NCI-H446 treated with DMSO at 0.1 percent for 48 hours (cell line): ENCODE measurements at places on chromosomes 6 and 20.

GRCh38 chr6:19757036-19757435 lies 80.1 kb upstream of the ID4 start:
- no peak for DNase-seq

DNA sequence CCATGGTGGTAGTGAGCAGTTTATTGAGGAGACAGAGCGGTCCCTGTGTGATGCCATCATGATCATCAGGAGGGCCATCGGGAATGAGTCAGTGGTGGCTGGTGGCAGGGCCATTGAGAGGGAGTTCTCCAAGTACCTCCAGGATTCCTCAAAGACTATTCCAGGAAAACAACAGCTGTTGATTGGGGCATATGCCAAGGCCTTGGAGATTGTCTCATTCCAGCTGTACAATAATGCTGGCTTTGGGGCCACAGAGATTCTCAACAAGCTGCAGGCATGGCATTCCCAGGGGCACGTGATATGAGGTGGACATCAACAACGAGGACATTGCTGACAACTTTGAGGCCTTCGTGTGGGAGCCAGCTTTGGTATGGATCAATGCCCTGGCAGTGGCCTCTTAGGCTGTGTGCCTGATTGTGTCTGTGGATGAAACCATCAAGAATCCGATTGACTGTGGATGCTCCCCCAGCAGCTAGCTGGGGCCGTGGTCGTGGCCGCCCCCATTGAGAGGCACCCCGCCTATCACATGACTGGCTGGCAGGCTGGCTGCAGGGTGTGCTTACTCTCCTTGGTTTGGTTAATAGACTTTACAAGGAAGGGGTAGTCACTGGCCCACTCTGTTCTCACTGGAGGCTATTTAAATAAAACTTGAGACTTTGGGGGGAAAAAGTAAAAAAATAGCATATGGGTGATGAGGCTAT lies 16.7 kb downstream of the RAET1E start:
- DNase-seq, result no peak

GRCh38 chr20:6632187-6632586 lies 135.3 kb upstream of the BMP2 start:
- DNase-seq, result no peak

GRCh38 chr20:438571-439469 lies 23.5 kb downstream of the TBC1D20 start:
- DNase-seq, result no peak

- DNase-seq, result no peak
Observed at GRCh38 chr6:3221578-3221977, 5.9 kb downstream of the TUBB2B start.

GRCh38 chr6:52157301-52157941 lies 28.8 kb upstream of the IL17A start:
- DNase-seq, result no peak

GRCh38 chr20:62702895-62703852 lies 5.5 kb upstream of the NTSR1 start:
- peak; percentile 14 for DNase-seq

DNA sequence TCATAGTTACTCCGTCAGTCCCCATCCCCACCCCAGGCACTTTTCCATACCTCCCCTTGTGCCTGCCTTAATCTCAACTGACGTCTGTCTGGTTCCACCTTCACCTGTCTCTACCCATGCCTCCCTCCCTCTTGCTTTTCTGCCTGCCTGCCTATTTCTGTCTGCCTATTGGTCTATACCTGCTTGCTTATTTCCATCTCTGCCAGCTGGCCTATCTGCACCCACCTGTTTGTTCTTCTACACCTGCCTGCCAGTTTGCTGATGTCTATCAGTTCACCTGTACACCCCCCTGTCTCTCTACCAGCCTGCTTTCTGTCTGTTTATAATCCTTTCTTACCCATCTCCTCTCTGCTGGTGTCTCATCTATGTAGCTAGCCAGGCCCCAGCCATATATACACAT lies 87.5 kb downstream of the RALGAPA2 start:
- DNase-seq, result no peak

GRCh38 chr20:49699200-49699992 lies 14.3 kb downstream of the B4GALT5 start:
- no peak for DNase-seq

DNA sequence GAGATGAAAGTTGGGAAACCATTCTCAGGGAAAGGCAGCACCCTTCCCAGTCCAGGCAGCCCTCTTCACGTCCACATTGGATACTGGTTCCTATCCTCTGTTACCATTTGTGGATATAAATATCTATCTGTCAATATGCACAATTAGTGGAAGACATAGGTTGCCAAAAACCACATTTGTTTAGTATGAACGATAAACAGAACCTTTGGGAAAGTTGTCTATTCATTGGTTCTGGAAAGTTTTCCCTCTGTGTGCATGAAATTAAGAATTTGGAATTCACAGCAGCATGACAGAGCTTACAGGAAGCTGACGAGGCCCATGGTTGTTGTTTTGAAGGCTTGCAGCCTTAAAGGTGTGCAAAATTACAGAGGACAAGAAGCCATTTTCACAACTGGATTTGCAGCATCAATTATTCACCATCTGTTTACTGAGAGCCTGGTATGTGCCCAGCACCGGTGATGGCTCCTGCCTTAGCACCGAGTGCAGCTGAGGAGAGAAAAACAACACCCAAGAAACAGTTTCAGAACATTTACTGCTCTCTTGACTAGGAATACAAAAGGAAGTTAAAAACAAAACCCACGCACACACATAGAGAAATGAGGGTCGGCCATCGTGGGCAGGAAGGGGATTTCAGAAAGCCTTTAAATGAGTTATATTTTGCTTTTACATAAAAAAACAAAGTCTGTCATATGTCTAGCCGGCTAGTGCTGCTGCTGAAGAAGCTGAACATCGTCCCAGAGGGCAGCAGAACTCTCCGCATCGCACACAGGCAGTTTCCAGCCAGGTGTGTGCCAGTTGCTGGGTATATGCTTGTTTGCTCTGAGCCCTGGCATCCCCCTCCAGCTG lies 319.6 kb downstream of the FARS2 start:
- no peak for DNase-seq

- DNase-seq, result no peak
Observed at GRCh38 chr6:2403546-2403945, 158.1 kb upstream of the GMDS start.

DNA sequence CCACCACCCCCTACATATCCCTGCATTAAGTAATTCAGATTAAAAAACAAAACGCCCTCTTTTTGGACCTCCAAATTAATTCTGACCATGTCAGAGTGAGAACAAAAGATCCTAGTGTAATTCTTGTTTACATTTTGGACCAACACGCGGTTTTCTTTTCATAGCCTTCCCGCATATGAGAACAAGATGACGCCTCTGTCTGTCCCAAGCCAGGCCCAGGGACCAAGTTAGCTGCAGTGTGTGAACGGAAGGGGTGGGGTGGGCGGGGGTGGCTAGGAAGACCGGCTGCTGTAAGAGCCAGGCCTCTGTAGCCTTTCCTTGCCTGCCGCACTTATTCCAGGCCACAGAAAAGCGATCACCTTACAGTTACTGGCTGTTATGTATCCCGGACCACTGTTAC lies 68.0 kb downstream of the PLCG1 start:
- no peak for DNase-seq

- DNase-seq, result peak; percentile 38
Observed at GRCh38 chr6:161169696-161170095, 104.2 kb downstream of the AGPAT4 start.

- DNase-seq, result peak; percentile 67
Observed at GRCh38 chr20:9609887-9610502, 95.6 kb downstream of the LAMP5 start.

DNA sequence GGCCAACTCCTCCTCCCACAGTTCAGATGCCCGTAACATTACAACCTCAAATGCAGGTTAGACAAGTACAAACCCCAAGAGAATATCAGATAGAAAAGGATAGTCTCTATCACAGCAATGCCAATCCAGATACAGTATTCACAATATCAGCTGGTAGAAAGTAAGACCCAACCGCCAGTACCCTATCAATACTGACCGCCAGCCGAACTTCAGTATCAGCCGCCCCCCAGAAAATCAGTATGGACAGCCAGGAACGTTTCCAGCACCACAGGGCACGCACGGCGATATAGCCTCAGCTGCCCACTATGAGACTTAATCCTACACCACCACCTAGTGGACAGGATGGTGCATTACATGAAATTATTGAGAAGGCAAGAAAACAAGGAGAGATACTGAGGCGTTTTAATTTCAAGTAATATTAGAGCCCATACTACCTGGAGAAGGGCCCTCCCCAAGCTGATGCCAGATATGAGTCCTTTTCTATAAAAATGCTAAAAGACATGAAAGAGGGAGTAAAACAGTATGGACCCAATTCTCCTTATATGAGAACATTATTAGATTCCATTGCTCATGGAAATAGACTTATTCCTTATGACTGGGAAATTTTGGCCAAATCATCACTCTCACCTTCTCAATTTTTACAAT lies 17.6 kb upstream of the EIF2S2 start:
- DNase-seq, result peak; percentile 41

DNA sequence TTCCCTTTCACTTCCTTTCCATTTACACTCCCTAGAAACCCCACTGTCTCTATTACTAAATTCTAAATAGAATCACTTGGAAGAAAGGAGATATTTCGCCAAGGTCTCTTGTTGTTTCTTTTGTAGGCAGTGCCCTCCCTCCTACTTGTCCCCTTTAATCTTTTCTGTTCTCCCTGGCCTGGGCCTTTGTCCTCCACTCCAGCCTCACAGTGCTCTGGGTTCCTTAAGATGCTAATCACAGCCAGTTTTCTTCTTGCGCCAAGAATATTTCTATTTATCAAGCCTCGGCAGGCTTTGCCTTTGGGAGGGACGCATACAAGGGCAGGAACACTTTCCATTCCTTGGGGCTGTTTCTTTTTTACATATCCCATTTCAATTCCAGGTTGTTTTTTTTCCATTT lies 520.6 kb upstream of the CHD6 start:
- DNase-seq, result no peak

DNA sequence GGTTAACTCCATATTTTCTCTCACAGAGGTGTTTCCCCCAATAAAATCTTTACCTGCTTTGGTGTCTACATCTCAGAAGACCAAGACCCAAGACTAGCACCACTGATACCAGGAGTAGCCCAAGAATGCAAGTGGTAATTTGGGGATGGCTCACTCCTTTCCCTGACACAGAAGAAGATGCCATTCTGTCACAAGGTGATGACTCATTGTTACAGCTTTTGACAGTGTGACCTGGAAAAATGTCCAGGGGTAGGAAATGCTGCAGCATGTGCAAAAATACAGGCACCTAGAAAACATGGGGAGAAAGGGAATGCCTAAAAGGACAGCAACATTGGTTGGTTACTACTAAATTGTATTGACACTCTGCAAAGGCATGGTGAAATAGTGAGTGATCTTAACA lies 254.0 kb upstream of the GJE1 start:
- DNase-seq, result no peak

GRCh38 chr20:5670874-5671273 lies 79.3 kb upstream of the SHLD1 start:
- DNase-seq, result no peak

DNA sequence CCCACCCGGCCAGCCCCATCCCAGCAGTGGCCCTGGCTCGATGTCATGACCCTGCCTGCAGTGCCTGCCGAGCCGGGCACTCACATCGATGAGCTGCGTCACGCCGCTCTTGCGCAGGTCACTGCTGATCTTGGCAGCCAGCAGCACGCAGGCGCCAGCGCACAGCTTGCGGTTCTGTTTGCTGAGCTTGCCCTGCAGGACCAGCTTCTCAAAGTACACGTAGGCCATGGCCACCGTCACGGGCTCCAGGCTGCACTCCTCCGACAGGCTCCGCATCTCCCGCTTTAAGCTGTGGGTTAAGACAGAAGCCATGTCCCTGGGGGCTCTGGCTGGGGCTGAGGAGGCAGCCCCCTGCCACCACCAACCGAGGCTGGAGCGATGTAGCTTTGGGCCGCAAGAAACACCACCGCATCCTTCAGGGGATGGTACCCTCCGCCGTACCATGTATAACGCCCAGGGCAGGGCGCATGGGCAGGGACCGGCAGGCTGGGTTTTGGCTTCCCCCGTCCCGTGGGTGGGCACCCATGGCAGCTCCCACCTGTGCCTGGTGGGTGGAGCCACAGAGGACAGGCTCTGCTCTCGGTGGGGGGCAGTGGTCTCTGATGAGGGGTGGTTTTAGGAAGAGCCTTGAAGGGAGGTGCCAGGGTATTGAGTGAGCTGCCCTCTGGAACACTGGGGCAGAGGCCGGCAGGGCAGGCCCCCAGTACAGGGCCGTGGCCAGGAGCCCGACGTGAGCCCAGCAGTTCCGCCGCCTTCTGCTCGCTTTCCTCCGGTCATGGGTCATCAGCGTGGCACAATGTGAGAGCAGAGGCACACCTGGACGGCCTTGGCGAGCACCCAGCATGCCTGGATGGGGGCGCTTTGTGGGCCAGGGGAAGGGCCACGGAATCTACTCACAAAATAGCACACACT lies 4.5 kb downstream of the RPS21 start:
- no peak for DNase-seq

DNA sequence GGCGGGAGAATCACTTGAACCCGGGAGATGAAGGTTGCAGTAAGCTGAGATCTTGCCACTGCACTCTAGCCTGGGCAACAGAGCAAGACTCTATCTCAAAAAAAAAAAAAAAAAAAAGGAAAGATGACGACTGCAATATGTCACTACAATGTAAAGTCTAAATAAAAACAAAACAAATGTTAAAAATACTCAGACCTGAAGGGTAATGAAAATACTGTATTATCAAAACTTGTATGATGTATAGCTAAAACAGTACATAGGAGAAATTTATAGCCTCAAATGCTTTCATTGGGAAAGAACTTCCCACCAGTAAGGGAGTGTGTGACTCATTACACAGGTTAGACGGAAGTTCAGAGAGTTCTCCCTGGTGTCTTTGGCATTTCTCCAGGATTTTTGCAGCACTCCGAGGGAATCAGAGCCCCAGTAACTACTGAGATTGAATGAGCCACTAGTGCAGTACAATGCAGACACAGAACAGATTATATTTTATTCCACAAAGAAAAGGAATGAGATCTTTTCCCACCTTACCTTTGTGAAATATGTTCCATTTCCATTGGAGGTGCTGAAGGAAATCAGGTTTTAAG lies 12.5 kb upstream of the RALGAPB start:
- peak; percentile 26 for DNase-seq

GRCh38 chr20:46112430-46113112 lies 5.5 kb upstream of the CD40 start:
- no peak for DNase-seq

DNA sequence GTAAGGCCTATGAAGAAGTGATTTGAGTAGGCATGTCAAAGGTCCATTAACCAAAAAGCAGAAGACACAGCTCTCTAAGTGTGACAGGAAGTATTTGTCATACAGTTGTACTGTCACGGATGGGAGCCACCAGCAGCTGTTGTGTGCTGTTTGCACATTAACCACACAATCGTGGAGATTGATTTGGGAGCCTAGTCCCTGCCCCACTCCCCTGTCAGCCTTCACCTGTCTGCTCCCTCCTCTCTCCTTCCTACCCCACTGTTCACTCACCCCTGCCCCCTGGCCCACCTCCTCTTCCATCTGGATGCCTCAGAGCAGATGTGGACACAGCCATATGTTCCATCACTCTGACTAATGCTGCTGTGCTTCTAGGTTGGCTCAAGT lies 124.7 kb upstream of the SPACA1 start:
- no peak for DNase-seq

DNA sequence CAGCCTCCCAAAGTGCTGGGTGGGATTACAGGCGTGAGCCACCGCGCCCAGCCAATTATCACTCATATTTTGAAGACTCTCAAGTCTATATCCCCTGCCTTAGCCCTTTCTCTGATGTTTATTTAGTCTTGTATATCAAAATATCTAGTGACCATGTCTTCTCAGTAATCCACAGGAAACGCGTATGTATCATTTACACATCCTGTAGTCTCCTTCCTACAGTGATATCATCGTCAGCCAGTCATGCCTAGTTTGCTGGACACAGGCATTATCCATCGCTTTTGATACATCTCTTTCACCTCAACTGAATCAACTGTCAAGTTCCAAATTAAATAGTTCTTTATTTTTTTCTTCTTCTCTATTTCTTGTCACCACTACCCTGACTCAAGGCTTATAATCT lies 223.7 kb downstream of the NKAIN2 start:
- DNase-seq, result no peak
